ENCODE measurements at places on chromosomes 11 and 22.

GRCh38 chr11:64384028-64384737, 25.2 kb downstream of the RPS6KA4 start:
- no peak for DNase-seq

GRCh38 chr11:61087426-61088119, 14.7 kb upstream of the CD5 start:
- no peak for DNase-seq

GRCh38 chr11:107545101-107545514, 20.4 kb downstream of the ALKBH8 start:
- peak; percentile 22 for DNase-seq

- no peak for DNase-seq
Observed at GRCh38 chr11:95652002-95652472, 137.5 kb downstream of the FAM76B start.

DNA sequence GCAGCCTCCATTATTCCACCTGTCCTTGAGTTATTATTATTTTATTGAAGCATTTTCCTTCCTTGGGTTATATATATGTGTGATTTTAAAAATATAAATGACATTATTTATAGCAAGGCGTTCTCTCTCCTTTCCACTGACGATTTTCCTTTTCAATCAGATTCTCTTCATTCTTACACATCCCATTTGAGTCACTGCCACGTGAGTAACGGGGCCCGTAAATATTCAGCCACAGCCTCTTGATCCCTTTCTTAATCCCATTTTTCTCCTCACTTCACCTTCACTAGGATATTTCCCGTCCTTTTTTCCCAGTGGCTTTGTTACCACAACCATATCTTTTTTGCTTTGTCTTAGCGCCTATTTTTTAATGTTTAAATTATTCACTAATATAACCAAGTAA, 396.2 kb downstream of the NTM start:
- no peak for DNase-seq

DNA sequence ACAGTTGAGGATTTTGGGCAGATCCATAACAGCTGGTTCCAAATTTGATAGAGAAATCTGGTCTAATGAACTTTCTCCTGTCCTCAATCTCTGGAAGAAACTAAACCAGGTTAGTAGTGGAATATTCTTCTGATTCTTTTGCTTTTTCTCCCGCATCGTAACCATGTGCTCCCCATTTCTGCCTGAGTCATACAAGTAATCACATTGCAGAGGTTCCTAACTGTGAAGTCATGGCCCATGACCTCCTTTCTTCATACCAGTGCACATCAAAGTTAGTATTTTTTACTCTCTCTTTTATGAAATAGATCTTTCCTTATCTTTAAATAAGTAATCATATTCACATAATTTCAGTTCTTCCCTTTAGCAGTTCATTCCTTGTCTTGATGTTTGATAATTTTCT, 249.0 kb downstream of the DYNC2H1 start:
- DNase-seq: peak; percentile 5

DNA sequence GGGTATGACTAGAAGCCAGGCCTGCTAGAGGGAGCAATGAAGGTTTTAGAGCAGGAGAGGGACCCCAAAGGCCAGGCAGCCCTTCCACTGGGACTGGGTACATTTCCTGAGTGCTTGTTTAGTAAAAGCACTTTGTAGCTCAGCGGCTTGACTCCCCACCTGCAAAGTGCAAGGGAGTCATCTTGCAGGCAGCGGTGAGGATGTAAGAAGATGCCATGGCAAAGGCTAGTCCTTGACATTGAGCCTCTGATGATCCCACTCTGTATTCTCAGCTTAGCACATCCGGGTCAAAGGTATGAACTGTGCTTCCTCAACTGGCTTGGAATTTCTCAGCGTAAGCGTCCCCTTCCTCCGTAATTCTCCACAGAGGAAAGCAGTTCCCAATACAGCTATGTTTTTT, 3.1 kb upstream of the UBE2L3 start:
- DNase-seq: no peak

- no peak for DNase-seq
Observed at GRCh38 chr11:64131683-64132190, 34.2 kb downstream of the MACROD1 start.

DNA sequence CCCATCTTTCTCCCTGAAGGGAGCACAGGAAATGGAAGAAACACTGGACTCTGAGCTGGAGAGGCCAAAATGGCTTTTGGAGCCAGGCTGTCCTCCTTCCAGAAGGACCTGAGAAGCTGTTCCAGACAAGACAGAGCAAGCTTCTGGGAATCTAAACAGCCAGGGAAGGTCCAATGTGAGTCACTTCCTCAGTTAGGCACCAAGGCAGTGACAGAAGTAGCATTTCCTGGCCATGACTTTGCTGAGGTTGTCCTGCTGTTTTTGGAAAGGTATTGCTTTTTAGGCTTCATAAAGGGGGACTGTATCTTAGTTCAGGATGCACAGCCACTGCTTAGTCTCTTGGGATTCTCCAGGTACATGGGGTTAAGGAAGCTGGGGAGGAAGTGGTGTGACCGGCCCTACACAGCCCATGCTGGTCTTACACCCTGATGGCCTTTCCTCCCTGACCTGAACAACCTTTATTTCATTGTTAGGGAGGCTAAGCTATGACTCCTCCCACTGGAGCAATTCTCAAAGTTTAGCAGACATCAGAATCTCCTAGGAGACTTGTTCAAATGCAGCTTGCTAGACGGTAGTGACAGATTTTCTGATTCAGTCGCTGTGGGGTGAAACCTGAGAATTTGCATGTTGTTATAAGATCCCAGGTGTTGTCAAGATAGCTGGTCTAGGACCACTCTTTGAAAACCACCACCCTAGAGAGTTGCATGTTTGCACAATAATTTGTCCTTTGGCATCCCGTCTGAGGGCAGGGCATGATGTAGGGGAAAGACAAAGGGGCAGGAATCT, 6.8 kb upstream of the INSC start:
- DNase-seq: no peak

Measured in stromal cell of bone marrow (primary cell).